ENCODE measurements at places on chromosomes 1 and 21.

DNA sequence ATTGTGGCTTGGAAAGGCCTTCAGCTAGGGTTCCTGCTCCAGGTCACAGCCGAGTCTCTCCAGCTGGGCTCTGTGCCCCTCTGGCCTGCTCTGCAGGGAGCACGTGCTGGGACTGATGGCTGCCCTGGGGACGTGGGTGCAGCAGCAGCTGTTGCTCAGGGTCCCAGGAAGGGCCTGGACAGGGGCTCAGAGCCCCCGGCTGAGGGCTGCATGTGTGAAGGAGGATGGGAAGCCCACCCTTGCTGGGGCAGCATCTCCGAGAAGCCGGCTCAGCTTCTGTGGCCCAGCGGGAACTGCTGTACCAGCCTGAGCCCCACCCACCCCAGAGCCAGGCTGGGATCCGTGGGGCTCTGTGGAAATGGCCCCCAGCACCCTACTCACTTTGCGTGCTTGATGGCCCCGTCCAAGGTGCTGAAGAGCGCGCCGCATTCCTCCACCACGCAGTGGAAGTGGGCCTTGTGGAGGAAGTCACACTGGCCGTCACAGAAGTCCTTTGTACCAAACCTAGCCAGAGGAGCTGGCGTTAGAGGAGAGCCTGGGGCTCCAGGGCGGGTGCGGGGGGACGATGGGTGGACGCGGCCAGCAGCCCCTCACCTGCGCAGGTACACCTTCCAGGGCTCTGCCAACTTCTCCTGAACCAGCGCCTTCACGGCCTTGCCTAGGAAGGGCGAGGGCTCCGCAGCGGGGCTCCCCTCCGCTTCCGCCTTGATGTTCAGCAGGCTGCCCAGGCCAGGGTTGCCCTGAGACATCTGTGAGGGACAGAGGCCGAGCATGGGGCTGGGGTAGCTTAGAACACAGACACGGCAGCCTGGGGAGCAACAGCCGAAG lies 147.5 kb downstream of the CASZ1 start:
- no peak for DNase-seq

DNA sequence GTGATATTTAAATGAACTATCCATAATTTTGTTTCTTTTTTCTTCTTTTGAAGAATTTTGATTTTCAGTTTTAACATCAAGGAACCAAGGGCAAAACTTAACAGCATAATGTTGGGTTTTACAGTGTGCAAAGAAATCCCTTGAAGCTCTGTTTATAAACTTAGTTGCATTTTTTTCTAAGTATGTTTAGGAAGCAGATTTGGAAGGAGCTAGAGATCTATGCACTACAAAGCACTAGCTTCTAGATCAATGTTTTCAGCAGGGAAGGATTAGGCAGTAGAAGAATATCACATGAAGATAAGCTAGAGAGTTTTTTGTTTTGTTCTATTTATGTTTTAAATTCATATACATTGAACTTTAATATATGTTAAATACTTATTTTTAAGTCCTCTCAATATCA lies 250.6 kb upstream of the C1orf105 start:
- DNase-seq, result no peak

DNA sequence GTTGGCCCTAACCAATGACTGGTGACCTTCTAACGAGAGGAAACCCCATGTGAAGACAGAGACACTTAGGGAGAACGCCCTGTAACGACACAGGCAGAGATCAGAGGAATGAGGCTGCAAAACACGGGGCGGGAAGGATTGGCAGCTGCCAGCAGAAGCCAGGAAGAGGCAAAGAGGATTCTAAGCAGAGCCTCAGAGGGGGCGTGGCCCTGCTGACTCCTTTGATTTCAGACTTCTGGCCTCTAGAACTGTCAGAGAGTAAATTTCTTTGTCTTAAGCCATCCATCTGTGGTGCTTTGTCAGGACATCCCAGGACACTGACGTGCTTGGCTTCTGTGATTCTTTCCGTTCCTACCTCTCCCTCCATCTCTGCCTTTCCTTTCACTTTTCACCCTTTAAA lies 79.3 kb downstream of the SH3BGR start:
- DNase-seq, result no peak

GRCh38 chr1:244665771-244666217 lies 12.9 kb downstream of the DESI2 start:
- no peak for DNase-seq

DNA sequence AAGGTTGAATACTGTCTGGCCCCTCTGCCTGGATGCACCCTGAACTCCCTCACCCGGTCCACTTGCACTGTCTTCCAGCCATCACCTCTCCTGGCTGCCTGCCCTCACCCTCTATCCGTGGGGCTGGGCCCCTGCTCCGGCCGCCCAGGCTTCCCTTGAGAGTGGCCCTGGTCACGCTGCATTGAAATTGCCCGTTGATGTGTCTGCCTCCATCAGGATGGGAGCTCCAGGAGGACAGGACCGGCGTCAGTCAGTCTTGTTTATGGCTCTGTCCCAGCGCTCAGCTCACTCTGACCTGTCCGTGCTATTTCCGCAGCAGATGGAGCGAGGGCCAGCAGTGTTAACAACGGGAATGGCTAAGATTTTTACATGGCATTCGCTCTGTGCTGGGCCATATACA lies 34.9 kb downstream of the FOXO6 start:
- no peak for DNase-seq

DNA sequence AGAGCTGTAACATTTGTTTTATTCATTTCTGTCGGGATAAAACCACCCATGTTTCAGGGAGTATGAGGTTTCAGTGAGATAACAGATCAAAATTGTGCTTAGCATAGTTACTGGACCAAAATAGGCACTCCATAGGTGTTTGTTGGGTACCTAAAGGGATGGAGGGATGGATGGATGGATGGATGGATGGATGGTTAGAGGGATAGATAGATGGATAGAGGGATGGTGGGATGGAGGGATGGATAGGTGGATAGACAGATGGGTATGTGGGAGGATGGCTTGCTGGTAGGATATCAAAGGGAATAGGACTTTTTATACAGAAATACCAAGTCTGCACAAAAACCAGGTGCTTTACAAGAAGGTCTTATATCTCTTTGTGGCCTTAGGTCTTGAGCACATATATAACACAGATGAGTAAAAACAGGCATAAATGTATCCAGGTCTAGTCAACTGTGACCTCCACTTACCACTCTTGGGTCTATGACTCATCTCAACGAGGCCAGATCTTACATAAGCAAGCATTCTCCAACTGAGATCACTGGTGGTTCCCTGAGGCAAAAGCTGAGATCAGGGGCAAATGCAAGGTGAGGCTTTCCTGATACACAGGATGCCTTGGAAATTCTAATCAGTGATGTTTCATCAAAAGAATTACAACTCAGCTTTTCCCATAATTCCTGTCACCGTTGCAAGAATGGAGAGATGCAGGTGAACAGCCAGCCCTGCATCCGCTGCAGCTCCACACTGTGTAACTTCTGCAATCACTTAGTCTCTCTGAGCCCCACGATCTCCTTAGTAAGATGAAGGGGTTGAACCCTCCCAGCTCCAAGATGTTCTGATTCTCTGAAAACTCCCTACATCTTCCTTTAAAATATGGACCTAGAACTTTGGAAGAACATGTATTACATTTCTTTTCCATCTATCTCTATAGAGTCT lies 32.0 kb downstream of the PTAFR start:
- peak; percentile 49 for DNase-seq
